Osteocyte (in vitro differentiated cells): ENCODE measurements at places on chromosomes 1 and 21. TPM values are rescaled to one million over a fixed set of nuclear protein-coding genes. Genes with fewer than 3 reads are reported as not detected.

DNA sequence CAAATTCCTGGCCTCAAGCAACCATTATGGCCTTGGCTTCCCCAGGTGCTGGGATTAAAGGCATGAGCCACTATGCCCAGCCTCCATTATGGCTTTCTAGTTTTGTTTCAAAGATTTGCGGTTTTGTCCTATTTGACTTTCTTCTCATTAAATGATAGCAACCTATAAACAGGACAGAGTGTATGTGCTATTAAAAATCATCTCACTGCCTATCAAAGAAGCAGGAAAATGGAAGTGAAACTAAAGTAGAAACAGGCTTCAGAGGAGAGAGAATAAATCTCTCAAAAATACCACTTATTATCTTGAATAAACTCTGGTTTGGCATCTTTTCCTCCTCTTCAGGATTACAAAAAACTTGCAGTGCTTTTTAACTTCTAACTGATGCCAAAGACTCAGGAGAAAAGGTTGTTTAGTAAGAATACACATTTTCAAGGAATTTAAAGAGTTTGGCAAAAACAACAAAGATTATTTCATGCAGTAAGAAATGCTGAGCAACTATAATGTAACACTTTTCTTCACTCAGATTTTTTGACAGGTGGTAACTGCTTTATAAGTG is 28.7 kb downstream of the ACBD3 start:
- DNase-seq, result peak; percentile 42

DNA sequence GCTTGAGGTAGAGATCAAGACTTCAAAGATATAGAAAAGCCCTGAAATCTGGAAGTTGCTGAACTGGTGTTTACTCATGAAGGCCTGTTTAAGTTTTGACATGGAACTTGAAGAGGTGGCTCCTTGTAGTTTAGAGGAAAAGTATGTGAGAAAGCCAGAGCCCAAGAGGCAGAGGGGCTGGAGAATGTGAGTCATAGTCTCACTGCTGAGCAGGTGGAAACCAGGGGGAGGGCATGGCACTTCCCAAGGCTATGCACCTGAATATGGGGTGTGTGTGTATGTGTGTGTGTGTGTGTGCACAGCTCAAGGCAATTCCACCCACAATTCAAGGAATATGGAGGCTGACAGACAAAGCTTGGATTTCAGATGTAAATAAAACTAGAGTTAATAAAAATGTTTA is 46.8 kb upstream of the C1orf198 start:
- DNase-seq, result no peak

GRCh38 chr1:58929671-58930325 is 146.0 kb upstream of the JUN start:
- peak; percentile 69 for DNase-seq

ILDR2 gene
- 0.16 TPM in 1 of 2 replicates, not detected in the other for total RNA-seq

GRCh38 chr21:42384989-42385388 is 10.9 kb downstream of the TMPRSS3 start:
- no peak for DNase-seq

DNA sequence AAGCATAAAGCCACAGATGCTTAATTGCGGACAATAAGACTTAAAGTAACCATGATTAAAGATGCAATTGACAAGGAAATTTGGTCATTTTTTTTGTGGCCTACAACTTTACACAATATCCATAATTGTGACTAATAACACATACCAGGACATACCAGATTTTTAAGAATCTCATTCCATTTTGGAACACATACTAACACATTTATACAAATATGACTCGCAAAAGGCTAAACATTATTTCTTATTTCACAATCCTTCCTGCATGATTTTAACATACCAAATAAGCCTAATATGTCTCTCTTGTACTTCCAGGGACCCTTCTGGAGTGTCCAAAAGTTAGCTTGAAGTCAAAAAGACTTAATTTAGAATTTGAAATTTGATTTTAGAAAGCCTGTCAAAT is 48.8 kb downstream of the DR1 start:
- DNase-seq, result no peak

GRCh38 chr1:113147073-113147625 is 74.2 kb downstream of the LRIG2 start:
- DNase-seq, result no peak

DNA sequence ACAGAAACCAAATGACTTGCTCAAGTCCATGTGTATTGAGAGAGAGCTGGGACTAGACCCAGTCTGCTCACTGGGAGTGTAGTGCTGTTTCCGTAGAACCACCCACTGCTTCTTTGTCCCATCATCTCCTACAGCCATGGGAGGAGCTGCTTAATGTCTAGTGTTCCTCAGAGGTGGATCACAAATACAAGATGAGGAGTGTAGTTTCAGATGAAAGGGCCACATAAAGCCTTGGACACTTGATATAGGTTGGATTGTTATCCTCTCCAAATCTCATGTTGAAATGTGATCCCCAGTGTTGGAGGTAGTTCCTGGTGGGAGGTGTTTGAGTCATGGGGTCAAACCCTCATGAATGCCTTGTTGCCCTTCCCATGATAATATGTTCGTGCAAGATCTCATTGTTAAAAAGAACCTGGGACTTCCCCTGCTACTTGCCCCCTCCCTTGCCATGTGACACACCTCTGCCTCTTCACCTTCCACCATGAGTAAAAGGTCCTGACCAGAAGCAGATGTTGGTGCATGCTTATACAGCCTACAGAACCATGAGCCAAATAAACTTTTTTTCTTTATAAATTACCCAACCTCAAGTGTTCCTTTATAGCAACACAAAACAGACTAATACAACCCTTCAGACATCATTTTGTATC is 127.5 kb upstream of the DNAH14 start:
- no peak for DNase-seq
